ENCODE measurements at places on chromosomes 16 and 17.

GRCh38 chr16:88585269-88585668 is 15.1 kb downstream of the ZC3H18 start:
- DNase-seq, result no peak

DNA sequence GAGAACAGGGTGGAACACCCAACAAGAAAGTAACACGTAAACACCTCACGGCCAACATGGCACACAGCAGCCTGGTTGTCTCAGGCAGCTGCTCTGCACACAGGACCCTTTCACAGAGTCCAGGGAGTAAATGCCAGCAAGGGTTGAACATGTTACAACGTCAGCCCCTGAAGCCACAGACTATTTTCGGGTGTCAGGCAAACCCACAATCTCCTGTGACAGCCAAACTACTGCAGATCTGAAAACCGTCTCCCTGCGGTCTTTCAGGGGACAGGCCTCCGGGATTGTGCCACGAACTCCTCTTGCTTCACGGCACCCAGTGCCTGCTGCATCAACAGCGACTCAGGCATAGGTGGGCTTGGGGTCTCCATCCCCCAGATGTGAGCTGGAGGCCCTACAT is 127.7 kb downstream of the XYLT1 start:
- no peak for DNase-seq

DNA sequence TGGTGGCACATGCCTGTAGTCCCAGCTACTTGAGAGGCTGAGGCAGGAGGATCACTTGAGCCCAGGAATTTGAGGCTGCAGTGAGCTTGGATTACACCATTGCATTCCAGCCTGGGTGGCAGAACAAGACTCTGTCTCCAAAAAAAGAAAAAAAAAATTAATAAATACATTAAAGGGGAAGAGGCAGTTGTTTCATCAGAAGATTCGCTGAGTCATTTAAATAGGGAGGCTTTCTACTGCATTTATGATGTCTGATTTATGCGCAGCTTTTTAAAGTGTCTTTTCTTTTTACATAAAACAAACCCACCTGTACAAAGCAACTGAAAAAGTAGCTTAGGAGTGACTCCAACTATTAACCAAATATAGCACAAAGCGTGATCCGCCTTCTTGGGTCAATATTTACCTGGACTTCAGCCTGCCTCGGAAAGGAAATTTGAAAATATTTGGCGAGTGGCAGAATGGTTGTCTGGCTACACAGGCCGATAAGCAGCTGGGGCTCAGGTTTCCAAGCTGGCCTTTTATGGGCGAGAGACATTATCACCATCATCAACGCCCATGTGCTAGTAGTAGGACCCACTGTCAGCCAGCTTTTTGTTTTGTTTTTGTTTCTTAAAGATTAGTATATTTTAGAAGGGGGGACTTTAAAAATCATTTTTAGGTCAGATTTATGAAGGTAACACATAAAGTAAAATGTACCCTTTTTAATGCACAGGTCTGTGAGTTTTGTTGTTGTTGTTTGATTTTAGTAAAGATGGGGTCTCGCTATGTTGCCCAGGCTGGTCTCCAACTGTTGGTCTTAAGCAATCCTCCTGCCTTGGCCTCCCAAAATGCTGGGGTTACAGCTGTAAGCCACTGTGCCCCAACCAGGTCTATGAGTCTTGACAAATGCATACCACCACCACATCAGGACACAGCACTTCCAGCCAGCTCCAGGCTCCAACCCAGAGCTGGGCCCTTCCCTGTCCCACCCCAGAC is 42.5 kb upstream of the RASD1 start:
- DNase-seq, result peak; percentile 31

GRCh38 chr17:74882517-74883240 is 9.9 kb upstream of the FDXR start:
- DNase-seq, result no peak

DNA sequence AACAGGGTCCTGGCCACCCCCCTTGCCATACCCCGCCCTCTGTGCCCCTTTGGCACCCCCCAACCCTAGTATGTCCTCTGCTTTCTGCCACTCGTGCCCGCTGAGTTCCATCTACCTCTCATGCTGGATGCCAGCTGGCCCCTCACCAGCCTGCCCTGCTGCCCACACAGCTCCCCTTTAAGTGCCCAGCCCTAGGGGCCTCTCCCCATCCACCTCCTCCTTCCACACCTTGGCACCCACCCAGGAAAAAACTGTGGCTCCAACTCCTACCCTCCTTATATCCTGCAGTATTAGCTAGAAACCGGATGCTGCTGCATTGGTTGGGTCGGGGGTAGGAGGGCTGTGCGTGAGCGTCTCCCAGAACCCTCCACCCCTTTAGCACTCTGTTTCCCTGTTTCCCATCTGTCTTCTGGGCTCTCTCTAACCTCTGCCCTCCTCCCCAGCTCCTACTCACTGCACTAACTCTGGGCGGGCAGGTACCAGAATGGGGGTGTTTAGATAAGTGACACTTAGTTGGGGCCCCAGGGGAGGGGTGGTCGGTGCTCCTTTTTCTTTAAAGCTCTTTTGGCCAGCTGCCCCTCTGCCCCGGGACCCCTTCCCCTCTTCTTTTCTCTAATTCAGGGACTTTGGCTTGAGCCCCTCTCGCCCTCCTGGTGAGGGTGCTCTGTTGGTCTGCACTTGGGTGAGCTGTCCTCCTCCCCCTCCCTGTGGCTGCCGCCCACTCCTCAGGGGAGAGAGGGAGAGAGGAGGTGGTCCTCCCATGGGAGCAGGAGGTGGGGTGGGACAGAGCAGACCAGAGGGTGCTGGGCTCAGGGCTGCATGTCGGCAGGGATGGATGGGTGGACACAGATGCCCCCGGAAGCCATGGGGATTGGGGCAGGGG is 9.9 kb downstream of the NR1D1 start:
- DNase-seq, result peak; percentile 29

DNA sequence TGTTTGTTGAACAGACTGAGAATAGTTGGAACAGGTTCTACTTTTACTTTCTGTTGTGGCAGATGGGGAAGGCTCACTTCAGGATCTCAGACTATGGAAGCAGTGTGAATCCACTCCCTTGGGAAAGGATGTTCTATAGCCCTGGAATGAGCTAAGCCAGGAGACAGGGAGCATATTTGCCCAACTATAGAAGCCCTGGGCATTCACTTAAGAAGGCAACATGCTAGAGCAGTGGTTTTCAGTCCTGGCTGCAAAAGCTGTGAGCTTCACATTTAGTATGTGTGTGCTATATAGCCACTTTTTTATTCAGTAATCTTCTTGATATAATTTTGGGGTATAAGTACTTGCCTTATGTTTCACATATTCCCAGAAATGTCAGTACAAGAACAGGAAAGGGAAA is 1.2 kb upstream of the KRT32 start:
- no peak for DNase-seq

- DNase-seq, result no peak
These were observed 96.3 kb downstream of the TMEM114 start for GRCh38 chr16:8493972-8494371.

GRCh38 chr17:77735081-77735565 is 223.4 kb upstream of the TNRC6C start:
- no peak for DNase-seq

- no peak for DNase-seq
These were observed 105.9 kb upstream of the SEC14L1 start for GRCh38 chr17:77034677-77035424.

- no peak for DNase-seq
These were observed 21.7 kb upstream of the PAFAH1B1 start for GRCh38 chr17:2571523-2572303.

DNA sequence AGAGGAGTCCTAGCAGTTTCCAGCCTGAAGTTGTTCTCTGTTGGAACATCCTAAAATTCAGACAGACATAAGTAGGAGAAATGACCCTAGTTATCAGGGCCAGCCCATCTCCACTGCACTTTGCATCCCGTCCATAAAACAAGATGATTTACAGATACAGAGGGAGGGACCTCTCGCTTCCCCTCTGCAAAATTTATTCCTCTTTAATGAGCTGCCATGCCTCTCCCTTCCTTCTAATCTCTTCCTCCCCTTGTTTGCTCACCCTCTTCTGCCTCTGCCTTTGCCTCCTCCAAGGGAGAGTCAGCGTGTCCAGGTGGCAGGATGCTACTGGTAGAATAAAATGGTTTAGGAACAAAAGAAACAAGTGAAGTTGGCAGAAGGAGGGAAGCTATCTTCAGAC is 351.3 kb downstream of the SOX9 start:
- DNase-seq, result no peak

GRCh38 chr16:87000001-87000400 is 317.2 kb downstream of the C16orf95 start:
- no peak for DNase-seq

DNA sequence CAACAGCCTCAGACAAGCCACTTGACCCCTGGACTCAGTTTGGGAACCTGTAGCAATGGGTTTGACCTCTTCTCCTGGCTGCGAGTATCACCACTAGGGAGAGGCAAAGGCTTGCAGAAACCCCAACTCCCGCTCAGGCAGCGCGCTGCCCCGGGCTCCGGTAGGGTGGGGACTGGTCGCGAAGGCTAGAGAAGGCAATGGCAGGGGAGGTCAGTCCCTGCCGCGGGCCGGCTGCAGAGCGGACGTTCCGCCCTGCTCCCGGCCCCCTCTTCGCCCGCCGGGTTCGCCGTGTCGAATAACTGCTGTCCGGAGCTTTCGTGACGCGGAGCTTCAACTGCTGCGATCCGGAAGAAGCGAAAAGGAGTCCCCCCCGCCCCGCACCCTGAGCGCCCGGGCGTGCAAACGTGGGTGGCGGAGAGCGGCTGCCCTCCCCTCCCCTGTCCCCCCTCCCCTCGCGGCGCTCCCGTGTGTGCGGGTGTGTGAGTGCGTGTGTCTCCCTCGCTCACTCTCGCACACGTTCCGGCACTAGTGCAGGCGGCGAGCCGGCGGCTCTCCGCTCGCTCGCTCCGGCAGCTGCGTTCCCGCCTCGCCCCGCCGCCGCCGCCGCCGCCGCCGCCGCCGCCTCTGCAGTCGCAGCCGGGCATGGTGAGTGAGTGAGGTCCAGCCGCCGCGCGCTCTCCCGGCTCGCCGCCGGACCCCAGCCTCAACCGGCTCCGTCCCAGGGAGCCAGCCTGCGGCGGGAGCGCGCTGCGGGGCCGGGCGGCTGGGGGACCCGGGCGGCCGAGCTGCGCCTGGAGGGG is 772 bp upstream of the SHISA6 start:
- DNase-seq, result no peak

GRCh38 chr17:33012522-33013033 is 20.9 kb downstream of the SPACA3 start:
- peak; percentile 98 for DNase-seq

DNA sequence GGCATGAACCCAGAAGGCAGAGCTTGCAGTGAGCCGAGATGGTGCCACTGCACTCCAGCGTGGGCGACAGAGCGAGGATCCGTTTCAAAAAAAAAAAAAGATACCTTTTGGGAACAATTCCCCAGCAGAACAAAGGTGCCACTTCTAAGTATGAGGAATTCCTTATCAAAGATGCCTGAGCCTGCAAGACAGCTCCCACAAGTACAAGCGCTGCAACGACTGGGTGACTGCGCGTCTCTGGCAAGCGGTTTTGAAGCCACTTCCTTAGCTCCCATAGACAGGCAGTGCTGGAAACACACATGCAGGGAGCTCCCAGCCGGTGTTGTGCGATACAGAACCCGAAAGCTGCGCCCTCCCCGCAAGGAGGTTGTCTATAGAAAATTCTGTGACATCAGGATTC is 60.5 kb downstream of the ADCY9 start:
- DNase-seq, result no peak

DNA sequence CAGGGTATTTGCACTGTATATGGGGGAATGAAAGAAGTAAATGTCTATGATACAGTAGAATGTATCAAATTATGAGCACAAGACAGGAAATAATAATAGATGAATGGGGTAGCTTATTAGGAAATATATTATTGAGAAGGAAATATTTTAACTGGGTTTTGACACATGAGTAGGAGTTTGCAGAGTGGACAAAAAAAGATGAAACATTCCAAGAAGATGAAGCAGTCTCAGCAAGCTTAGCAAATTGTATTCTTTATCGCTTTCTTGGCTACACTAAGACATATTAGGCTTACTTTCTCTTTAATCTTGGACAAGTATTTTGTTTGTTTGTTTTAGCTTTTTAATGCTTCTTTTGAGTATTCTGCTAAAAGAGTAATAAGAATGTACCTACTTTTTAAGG is 1.3 kb upstream of the KRTAP4-9 start:
- peak; percentile 38 for DNase-seq

GRCh38 chr17:15278380-15278779 is 13.3 kb upstream of the PMP22 start:
- no peak for DNase-seq

DNA sequence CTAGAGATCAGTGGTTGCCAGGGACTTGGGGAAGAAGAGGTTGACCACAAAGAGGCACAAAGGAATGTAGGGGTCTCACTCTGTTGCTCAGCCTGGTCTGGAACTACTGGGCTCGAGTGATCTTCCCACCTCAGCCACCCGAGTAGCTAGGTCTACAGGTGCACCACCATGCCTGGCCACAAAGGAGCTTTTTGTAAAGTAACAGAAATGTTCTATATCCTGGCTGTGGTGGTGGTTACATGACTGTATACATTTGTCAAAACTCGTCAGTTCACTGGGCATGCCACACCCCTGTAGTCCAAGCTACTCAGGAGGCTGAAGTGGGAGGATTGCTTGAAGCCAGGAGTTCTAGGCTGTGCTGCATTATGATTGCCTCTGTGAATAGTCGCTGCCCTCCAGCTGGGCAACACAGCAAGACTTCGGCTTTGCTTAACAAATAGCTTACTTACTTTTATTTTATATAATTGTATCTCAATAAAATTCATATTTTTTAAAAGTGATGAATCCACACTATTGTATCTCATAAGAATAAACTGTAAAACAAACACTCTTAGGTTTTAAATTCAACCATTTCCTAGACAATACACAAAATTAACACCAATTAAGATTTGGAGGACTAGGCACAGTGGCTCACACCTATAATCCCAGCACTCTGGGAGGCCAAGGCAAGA is 5.0 kb downstream of the SKA2 start:
- no peak for DNase-seq

- no peak for DNase-seq
These were observed 95.9 kb downstream of the MYH10 start for GRCh38 chr17:8534498-8535188.

DNA sequence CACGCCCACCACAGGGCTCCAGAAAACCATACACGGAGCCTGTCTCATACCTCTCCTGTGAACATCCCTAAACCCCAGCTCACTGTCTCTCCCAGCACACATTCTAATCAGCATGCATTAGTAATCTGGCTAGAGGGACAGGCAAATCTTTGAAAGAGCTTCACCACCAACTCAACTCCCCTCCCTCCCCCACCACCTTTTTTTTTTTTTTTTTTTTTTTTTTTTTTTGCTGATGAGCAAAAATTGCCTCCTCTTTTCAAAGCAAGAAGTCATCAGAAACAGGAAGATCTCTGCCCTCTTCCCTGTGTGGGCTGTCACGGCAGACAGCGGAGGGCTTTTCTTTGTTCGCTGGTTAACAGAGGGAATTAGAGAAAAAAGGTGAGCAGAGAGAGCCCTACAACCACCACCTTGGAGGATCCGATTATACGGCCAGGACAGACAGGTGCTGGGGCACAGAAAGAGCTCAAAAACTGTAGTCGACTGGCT is 19.9 kb downstream of the GAS7 start:
- peak; percentile 94 for DNase-seq

Measured in fibroblast of skin of right biceps (primary cell).